IMR-90 (cell line): ENCODE measurements at places on chromosomes 3 and 15. TPM values are rescaled to one million over a fixed set of nuclear protein-coding genes. Genes with fewer than 3 reads are reported as not detected.

Gene TBC1D5
- 53.6 and 57.0 TPM in 2 replicates for total RNA-seq

Gene GPR176
- total RNA-seq, result 194 and 246 TPM in 2 replicates

Gene DENND4A
- total RNA-seq, result 17.7 and 18.6 TPM in 2 replicates

Gene DLL4
- 1.7 and 1.8 TPM in 2 replicates for total RNA-seq

Gene PRSS50
- total RNA-seq, result not detected in 2 replicates

Gene GOLGA6L7
- not detected in 2 replicates for total RNA-seq
